NCI-H1436 (cell line): ENCODE measurements at places on chromosomes 12 and 14.

GRCh38 chr14:92952481-92953298 lies 29.7 kb downstream of the CHGA start:
- DNase-seq: no peak

DNA sequence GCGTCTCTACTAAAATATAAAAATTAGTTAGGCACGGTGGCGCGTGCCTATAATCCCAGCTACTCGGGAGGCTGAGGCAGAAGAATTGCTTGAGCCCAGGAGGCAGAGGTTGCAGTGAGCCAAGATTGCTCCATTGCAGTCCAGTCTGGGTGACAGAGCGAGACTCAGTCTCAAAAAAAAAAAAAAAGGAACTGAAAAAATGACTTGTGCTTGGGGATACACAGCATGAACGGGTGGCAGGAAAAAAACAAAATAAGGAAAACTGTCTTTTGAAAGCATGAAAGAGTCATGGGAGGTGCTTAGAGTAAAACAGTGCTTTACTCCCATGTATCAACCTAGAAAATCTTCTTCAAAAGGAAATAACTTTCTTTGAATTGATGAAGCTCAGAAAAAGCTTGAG lies 80.8 kb downstream of the TMTC1 start:
- DNase-seq: no peak

- no peak for DNase-seq
These were observed at the start of gene RPL10L for GRCh38 chr14:46651526-46652144. Gene RPL10L, minus strand, starts transcription at chr14:46651781. Its CDS starts 45 bp downstream, at chr14:46651736.

- no peak for DNase-seq
These were observed 7.9 kb downstream of the DYNC1H1 start for GRCh38 chr14:101972126-101972866.
